ENCODE measurements at places on chromosomes 5 and 9.

GRCh38 chr5:23318960-23319359 lies 188.4 kb upstream of the PRDM9 start:
- DNase-seq, result no peak

DNA sequence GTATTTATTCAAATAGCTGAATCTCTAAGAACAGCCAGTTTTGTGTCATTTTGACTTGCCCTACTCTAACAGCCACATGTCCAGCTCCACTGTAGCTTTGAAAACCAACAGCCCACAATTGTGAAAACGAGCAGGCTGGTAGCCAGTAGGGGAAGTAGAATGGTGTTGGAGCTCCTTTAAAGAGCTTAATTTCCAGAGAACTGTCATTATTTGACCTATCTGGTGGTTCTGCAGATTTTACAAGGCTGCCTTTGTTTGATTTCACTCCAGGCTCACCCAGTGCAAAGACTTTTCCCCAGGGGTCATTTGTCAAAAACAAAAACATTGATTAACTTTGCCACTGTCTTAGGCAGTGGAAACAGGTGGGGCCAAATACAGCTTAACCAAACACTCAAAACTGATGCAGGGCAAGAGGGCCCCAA lies 3.2 kb upstream of the PJA2 start:
- DNase-seq, result no peak

- peak; percentile 10 for DNase-seq
Measured at GRCh38 chr9:1941989-1942388, 73.2 kb upstream of the SMARCA2 start.

DNA sequence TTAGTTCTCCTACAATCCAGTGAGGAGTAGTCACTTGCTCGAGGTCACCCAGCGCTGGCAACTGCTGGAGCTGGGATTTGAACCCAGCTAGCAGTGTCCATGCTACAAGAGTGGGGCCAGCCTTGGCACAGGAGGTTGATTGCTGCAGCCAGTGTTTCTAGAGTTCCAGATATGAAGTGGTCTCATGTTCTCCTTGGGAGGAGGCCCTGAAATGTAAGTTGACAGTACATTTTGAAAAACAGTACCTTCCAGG lies 802 bp downstream of the CCDC107 start:
- peak; percentile 57 for DNase-seq

GRCh38 chr9:116156621-116157314 lies 3.2 kb downstream of the PAPPA start:
- DNase-seq, result peak; percentile 94

- DNase-seq, result no peak
Measured at GRCh38 chr5:39177631-39177964, 41.8 kb downstream of the FYB1 start.

DNA sequence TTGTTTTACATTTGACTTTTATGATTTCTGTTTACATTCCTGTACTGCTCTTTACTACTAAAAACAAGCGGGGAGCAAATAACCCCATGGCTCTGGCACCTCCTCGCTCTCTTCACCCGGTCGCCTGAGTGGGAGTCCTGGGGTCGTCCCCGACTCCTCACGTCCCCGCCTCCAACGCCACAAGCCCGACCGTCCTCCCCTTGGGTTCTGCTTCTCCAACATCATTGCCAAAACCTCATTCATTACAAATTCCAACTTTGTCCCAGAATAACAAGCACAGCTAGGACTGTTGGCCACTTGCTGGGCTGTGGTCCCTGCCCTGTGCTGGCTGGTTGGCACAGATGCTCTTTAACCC lies 35.1 kb downstream of the MRPL36 start:
- DNase-seq, result no peak

GRCh38 chr5:116058346-116058936 lies 26.2 kb downstream of the ARL14EPL start:
- DNase-seq, result no peak

DNA sequence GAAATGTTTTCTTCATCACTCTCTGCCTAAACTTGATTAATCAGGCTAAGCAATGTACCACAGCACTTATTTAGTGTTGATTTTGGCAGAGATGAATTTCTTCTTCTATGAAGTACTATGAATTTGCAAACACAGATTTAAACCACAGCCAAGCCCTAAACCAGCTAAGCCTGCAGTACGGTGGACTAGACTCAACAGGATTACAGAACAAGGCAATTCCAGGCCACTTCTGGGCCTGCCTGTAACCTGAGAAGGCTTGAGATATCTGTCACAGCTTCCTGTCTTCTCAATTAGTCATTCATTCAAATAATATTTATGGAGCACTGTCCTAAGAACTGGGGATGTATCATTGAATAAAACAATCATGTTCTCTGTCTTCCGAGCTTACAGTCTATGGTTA lies 32.4 kb upstream of the CAST start:
- DNase-seq, result peak; percentile 97

All from choroid plexus epithelial cell (primary cell).